ENCODE measurements at places on chromosomes 16 and 17.

- DNase-seq: no peak
These were observed 118.8 kb upstream of the FOXF1 start for GRCh38 chr16:86391486-86391885.

GRCh38 chr17:36779550-36779949, 157.7 kb upstream of the LHX1 start:
- no peak for DNase-seq

DNA sequence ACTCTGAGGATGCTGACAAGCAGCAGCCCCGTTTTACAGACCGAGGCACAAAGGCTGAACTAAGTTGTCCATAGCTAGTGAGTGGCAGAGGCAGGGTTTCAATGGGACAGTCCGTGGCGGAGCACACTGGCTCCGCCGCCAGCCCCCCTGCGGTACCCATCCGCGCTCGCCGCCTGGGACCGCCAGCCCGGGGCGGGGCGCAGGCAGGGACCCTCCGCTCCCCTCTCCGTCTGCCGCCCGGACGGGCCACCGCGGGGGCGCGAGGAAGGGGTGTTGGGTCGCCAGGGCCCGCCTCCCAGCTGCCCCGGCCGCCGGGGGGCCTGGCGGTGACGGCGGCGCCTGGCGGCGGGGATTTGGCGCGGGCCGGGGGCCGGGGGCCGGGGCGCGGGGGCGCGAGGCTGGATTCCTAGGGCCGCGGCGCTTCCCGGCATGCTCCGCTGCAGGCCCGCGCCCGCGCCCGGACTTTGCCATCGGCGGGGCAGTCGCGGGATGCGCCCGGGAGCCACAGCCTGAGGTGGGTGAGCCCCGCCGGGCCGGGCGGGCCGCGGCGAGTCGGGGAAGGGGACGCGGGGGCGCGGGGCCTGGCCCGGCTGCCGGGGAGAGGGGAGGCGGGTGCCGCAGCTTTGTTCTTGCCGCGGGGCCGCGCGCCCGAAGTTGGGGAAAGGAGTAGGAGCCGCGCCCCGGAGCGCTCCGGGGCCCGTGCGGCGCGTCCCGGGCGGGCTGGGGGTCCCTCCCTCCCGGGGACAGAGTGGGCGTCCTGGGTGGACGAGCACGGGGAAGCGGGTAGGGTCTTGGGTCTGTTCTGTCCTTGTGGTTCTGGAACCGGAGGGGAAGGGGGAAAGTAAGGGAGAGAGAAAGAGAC, at the start of gene TMEM98:
Gene TMEM98, plus strand, starts transcription at position 430 of the 862 bp plus-strand sequence. CDS start 3,376 bp downstream, outside the sequence.
- no peak for DNase-seq

GRCh38 chr17:56457501-56457900, 136.0 kb upstream of the NOG start:
- no peak for DNase-seq

DNA sequence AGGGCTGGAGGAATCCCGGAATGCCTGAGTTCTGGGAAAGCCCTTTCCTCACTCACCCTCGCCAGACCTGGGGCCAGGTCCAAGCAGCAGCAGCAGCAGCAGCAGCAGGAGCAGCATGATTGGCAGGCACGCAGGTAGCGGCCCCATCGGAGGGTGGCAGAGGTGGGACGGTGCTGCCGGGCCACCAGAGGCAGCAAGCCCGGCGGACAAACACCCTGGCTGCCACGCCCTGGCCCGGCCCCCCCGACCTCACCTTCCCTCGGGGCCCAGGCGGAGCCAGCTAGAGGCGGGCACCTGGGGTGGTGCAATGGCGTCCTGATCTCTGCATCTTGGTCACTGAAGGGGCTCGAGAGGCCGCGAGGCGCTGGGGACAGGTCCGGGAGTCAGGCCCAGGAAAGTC, 122.4 kb downstream of the LAT start:
- no peak for DNase-seq

DNA sequence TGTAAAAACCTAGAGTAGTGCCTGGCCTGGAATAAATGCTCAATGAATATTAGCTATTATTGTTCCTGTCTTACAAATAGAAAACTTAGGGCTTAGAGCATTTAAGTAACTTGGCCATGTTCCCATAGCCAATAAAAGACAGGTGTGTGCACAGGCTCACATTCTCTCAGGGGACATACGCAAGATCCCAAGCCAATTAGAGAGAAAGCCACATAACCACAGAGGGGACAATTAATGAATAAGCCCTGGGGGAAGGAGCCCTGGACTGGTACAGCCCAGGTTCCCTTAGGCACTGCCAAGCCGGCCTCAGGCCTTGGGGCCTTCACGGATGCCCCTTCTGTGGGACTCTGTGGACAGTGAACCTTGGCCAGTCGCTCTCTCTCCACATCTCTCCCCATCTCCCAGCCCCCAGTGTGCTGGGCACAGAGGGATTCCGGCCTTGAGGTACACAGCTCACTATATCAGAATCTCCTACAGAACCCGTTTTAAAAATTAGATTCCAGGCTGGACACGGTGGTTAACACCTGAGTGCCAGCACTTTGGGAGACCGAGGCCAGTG, 27.3 kb upstream of the ABCC12 start:
- no peak for DNase-seq

DNA sequence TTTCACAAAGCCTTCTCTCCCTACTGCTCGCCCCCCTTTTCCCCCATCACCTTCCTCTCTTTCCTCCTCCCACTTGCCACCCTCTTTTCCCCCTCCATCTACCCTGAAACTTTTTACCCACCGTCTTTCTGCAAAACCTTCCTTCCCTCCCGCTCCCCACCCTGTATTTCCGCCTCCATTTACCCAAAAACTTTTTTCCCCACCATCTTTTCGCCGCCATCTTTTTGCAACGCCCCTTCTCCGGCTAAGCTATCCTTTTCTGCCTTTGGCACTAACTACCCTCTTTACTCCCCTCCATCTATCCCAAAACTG, 205.2 kb upstream of the WSB1 start:
- DNase-seq: no peak
